Smooth muscle cell of trachea (primary cell): ENCODE measurements at places on chromosomes 5 and 9. TPM values are rescaled to one million over a fixed set of nuclear protein-coding genes. Genes with fewer than 3 reads are reported as not detected.

ZNF474 gene
- total RNA-seq: 0.33 TPM in 1 of 2 replicates, not detected in the other

GPR150 gene
- total RNA-seq: 0.29 and 0.66 TPM in 2 replicates

IL5 gene
- not detected in 2 replicates for total RNA-seq

COL23A1 gene
- under 0.01 and 0.15 TPM in 2 replicates for total RNA-seq

OR13C5 gene
- total RNA-seq: not detected in 2 replicates

SOHLH1 gene
- total RNA-seq: not detected in 2 replicates

SPACA9 gene
- total RNA-seq: 3.5 and 7.6 TPM in 2 replicates

PCDHAC2 gene
- total RNA-seq: under 0.01 TPM in 1 of 2 replicates, not detected in the other

SH3PXD2B gene
- total RNA-seq: 22.4 and 41.2 TPM in 2 replicates

ZFR gene
- 76.1 and 84.8 TPM in 2 replicates for total RNA-seq

LHX2 gene
- not detected in 2 replicates for total RNA-seq

LCN1 gene
- not detected in 2 replicates for total RNA-seq

CER1 gene
- total RNA-seq: not detected in 2 replicates

NFIB gene
- 13.7 and 40.7 TPM in 2 replicates for total RNA-seq

CARTPT gene
- total RNA-seq: not detected in 2 replicates

AMBP gene
- total RNA-seq: 0.15 and 0.17 TPM in 2 replicates

ANKRA2 gene
- total RNA-seq: 21.1 and 24.3 TPM in 2 replicates

CDX1 gene
- total RNA-seq: 0.15 and 0.17 TPM in 2 replicates

MYO10 gene
- 46.7 and 81.5 TPM in 2 replicates for total RNA-seq

UBAC1 gene
- 31.4 and 33.2 TPM in 2 replicates for total RNA-seq

PDE6A gene
- total RNA-seq: not detected in 2 replicates

BHMT gene
- 0.15 TPM in 1 of 2 replicates, not detected in the other for total RNA-seq

HSPA5 gene
- 247 and 249 TPM in 2 replicates for total RNA-seq

RICTOR gene
- 27.8 and 41.0 TPM in 2 replicates for total RNA-seq

SNX30 gene
- total RNA-seq: 17.6 and 24.8 TPM in 2 replicates

ECPAS gene
- 102 and 110 TPM in 2 replicates for total RNA-seq

CCNI2 gene
- not detected in 2 replicates for total RNA-seq

TSSK1B gene
- 0.15 and 0.50 TPM in 2 replicates for total RNA-seq
